BJ (cell line): ENCODE measurements at places on chromosomes 13 and 19. TPM values are rescaled to one million over a fixed set of nuclear protein-coding genes. Genes with fewer than 3 reads are reported as not detected.

- DNase-seq, result no peak
Observed at GRCh38 chr19:2969104-2969504, 8.3 kb upstream of the TLE6 start.

DNA sequence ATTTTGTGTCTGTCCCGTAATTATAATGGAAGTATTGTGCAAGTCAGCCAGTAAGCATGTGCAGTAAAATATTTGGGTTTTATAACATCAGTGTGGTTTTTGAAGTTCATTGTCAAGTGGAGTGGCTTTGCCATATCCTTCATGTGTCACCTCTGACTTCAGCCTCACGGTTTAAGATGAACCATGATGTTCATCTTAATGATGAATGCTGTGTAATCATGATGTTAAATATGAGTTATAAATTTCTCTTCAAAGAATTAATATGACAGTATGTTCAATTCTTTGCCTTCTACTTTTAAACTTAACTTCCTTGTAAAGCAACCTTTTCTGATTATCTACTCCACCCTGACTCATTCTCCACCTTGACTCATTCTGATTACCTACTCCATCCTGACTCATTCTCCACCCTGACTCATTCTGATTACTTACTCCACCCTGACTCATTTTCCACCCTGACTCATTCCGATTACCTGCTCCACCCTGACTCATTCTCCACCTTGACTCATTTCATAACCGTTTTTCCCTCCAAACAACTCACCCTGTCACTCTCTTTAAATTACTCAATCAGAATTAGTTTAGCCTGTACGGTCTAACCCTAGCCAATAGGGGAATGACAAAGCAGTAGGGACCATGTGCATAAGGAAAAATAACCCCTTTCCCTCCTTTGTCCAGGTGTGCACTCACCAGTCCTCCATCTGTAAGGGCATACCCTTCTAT lies 50.3 kb upstream of the ANKRD10 start:
- DNase-seq, result peak; percentile 39

DNA sequence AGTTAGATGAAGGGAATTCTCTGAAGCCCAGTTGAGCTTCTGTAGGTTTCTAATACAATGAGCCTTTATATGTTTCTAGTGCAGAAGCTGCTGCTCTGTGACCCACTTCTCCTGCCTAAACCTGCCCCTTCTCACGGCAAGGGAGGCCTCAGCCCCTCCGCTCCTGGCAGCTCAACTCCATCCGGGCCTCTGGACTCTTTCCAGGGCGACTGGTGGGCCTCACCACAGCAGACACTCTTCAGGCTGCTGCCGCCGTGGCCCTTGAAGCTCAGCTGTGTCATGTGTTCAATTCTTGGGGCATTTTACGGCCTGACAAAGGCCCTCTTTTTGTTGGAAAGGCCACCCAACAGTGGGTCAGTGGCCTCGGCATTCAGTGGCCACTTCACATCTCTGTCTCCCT lies 10.0 kb upstream of the C19orf33 start:
- no peak for DNase-seq

GRCh38 chr13:46142776-46143175 lies 37.9 kb upstream of the CPB2 start:
- no peak for DNase-seq

DNA sequence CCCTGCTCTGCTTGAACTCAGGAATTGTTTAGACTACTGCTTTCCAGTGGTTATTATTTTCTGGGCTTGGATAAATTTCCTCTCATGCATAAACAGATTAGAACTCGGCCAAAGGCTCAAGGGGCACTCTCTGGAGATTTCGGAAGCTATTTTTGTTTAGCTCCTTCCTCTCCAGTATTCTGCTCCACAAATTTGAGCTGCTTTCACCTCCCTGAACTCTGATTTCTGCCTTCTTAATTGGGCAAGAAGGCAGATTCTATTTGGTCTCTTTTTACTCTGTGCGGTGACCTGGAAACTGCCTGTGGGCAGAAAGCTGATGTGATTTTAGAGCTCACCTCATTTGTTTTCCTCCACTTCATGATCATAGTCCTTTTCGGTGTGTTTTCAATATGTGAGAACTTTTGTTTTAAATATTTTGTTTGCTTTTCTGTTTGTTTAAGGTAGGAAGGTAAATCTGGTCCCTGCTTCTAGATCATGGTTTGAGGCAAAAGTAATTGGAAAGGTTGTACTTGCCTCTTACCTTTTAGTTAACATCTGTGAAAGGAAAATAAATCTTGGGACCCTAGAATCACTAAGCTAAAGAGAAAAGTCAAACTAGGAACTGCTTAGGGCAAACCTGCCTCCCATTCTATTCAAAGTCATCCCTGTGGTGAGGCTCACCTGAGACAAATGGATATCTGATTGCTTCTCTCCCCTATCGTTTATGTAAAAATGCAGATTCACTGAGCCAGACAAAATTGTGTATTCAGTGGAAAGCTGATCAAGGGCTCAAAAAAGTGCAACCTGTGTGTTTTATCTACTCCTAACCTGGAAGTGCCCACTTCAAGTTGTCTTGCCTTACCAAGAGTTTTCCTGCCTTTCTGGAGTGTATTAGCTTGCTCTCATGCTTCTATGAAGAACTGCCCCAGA lies 714.7 kb upstream of the PCDH20 start:
- no peak for DNase-seq

- no peak for DNase-seq
Observed at GRCh38 chr19:33750587-33751435, 45.9 kb upstream of the KCTD15 start.

DNA sequence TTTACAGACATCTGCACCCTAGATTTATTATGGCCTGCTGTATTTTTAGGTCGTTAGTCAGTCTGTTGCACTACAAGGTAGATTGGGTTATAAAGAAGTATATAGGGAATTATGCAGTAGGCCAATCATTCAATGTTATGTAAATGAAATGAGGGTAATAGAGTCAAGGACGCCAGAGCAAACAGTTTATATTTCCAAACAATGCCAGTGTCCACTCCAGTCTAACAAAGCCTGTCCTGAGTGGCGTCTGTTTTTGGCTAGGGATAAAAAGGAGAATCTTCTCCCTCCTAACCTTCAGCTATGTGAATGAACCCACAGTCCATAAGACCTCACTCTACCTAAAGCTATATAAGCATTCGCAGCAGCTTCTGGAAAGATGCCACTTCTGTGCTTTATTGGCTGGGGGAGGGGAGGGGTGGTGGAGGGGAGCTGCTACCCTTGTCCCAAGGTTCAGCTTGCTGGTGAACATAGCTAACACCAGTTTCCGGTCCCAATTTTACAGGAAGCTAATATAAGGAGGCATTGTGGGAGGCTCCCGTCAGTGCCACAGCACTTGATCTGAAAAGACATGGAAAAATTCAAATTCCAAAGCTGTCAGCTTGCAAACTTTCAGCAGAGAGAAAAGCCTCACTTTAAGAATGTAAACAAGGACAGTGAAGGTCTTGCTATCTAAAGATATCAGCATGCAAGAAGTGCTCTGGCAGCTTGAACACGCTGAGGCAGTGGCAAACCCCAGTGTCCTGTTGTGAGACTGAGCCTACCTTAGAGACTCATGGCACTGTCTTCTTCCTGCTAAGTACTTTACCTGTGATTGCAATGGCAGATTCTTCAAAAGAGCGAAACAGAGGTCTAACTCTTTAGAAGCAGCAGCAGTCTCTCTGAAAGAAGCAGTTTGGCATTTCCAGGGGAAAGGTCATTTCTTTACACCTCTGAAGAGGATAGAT lies 369.9 kb downstream of the PCDH9 start:
- no peak for DNase-seq

GRCh38 chr13:35711909-35712308 lies 235.4 kb upstream of the MAB21L1 start:
- no peak for DNase-seq

DNA sequence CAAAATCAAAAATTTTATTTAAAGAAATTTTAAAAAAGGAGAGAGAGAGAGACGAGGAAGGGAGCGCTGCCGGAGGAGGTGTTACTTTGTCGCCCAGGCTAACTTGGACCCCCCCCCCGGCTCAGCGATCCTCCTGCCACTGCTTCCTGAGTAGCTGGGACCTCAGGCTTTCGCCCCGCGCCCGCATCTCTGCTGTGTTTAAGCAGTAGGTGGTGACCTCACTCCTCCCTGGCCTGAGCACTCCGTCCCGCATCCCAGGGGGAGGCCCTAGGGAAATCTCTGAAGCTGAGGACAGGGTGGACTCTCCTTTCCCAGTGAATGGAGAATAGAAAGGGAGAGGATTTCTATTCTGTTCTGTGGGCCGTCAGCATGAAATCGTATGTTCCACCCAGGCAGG lies 485 bp upstream of the ZNF845 start:
- no peak for DNase-seq

DNA sequence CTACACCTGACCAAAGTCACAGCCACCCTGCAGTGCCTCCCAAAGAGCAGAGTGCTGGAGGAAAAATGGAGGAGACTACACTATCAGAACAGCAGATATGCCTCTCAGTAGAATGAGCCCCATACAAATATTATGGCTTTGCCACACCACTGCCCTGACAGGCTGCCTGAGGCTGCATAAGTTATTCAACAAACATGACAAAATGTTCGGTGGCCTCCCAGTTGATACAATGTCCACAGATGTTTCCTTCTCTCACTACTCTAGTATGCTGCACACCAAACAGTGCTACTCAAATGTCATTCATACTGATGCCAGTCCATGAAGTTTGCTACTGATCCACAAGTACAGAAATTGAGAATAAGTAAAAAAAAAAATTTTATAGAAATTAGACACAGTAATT lies 41.0 kb downstream of the N4BP2L2 start:
- DNase-seq, result no peak

- no peak for DNase-seq
Observed at GRCh38 chr13:78497702-78498355, 105.5 kb downstream of the POU4F1 start.

DNA sequence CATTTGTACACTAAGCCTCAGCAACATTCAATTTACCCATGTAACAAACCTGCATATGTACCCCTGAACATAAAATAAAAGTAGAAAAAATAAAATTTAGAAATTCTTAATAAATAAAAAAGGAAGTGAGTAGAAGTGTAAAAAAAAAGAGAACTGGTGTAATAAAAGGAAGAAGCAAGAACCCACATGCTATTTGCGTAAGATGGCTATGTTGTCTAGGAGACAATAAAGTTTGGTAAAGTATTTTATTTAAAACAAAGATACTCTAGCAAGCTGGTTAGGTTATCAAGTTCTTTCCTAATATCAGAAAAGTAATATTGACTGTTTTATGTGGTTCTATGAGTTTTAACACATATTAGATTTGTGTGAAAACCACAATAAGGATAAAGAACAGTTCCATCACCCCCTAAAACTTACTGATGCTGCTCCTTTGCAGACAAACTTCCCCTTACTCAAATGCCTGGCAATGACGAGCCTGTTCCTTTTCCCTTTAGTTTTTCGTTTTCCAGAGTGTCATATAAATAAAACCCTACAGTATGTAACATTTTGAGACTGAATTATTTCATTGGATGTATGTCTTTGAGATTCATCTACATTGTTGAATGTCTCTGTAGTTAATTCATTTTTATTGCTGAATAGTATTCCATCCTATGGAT lies 98.9 kb downstream of the TNFSF13B start:
- no peak for DNase-seq

DNA sequence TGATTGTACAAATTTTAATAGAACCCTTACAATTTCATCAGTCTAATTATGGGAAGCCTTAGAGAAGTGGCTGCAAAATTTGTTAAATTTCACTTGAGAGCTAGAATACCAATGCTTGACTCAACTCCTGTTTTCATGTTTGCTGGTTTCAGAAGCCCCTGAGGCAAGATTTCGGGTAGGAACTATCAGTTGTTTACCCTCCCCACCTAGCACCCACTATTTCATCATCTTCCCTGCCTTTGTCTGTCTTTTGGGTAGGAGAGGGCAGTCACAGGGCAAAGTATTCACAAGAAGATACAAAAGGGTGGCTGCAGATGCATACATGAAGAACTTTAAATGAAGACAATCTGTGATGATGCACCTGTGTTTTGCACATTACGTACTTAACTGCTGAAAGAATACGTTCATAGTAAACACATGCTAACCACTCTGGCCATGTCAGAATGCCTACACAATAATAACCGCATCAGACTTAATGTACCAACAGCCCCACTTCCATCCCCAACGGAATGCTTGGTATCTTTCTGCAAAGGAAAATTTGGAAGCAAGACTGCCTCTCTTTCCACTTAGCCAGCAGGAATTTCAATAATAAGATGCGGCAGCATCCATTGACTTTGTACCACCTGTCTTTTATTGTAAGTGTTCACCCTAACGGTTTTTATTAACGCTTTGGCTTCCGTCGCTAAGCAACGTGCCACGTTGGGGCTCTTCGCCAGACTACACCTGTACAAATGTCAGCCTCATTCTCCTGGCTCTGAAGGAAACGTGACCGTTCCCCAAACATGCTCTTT lies 30.4 kb downstream of the TPT1 start:
- no peak for DNase-seq

The CILP2 gene
- polyA plus RNA-seq, result 0.39 and 0.77 TPM in 2 replicates

The ATF5 gene
- polyA plus RNA-seq, result 6.9 and 7.9 TPM in 2 replicates

The ZNF675 gene
- 4.2 TPM in 2 replicates for polyA plus RNA-seq

The CALR3 gene
- polyA plus RNA-seq, result not detected in 2 replicates

The PSG1 gene
- 14.4 and 17.1 TPM in 2 replicates for polyA plus RNA-seq

The ZNF486 gene
- polyA plus RNA-seq, result 3.1 and 5.2 TPM in 2 replicates

The ACP7 gene
- not detected in 2 replicates for polyA plus RNA-seq
